ENCODE measurements at places on chromosomes 5 and 9. TPM values are rescaled to one million over a fixed set of nuclear protein-coding genes. Genes with fewer than 3 reads are reported as not detected.

ZNF782 gene
- total RNA-seq: 2.0 TPM

TMEM252 gene
- not detected for total RNA-seq

F2RL2 gene
- total RNA-seq: 4.7 TPM

SLC34A1 gene
- not detected for total RNA-seq

ZNF454 gene
- total RNA-seq: not detected

ALDH1A1 gene
- 5,648 TPM for total RNA-seq

ACER2 gene
- 3.0 TPM for total RNA-seq

CBY3 gene
- not detected for total RNA-seq

LCN1 gene
- not detected for total RNA-seq

ADRB2 gene
- 1.1 TPM for total RNA-seq

CTNNA1 gene
- total RNA-seq: 189 TPM

APBA1 gene
- total RNA-seq: 0.15 TPM

MLANA gene
- total RNA-seq: not detected

ACTBL2 gene
- 0.05 TPM for total RNA-seq

CEL gene
- total RNA-seq: 0.69 TPM

PAEP gene
- 0.32 TPM for total RNA-seq

CREB3 gene
- total RNA-seq: 52.5 TPM

RAD50 gene
- total RNA-seq: 34.2 TPM

LHFPL2 gene
- total RNA-seq: 84.2 TPM

CDH9 gene
- not detected for total RNA-seq

SLC35D2 gene
- 23.0 TPM for total RNA-seq

SOHLH1 gene
- not detected for total RNA-seq

GABRA6 gene
- not detected for total RNA-seq

ARL14EPL gene
- 0.10 TPM for total RNA-seq

FGF18 gene
- 4.8 TPM for total RNA-seq

EGFLAM gene
- 0.47 TPM for total RNA-seq

SNAPC4 gene
- 13.0 TPM for total RNA-seq

IQGAP2 gene
- 1.9 TPM for total RNA-seq

CTXN3 gene
- total RNA-seq: not detected

KIF12 gene
- total RNA-seq: 2.3 TPM

PCDHGA7 gene
- 0.95 TPM for total RNA-seq

AHRR gene
- 5.4 TPM for total RNA-seq

SLC6A19 gene
- total RNA-seq: 0.32 TPM

GFRA3 gene
- total RNA-seq: 0.05 TPM

SYNPO gene
- 17.3 TPM for total RNA-seq

SLC6A18 gene
- total RNA-seq: not detected

ATG10 gene
- 8.7 TPM for total RNA-seq

PCDHGB2 gene
- 0.11 TPM for total RNA-seq

All from A549 treated with dexamethasone at 1 μM for 4 hours (cell line).